ENCODE measurements at places on chromosomes 2 and 18.

GRCh38 chr2:121965661-121966060 is 210.2 kb downstream of the TSN start:
- DNase-seq, result no peak

DNA sequence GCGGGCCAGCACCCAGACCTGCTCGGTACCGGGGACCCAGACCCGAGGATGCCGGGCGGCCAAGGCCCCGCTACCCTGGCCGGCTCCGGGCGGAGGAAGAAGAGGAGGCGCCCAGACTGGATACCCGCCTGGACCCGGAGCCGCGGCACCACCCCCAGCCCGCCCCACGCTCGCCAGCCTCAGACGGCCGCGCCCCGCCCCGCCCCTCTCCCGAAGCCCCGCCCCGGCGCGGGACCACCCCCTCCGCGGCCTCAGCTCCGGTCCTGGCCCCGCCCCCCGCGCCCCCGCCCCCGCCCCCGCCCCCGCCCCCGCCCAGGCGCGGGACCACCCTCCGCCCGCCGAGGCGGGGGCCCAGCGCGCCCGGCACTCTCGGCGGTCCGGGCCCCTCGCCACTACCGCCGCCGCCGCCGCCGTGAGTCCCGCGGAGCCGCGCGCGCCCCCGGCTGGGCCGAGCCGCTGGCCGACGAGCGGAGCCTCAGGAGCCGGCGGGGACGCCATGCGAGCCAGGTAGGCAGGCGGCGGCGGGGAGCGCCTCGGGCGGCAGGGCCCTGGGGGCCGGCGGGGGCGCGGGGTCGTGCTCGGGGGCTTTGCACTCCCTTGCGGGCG is at the start of gene SH3BP4:
TSS of gene SH3BP4 (plus strand) at position 354 of the 606 bp plus-strand sequence. CDS start 82,986 bp downstream, outside the sequence.
- DNase-seq, result peak; percentile 88

DNA sequence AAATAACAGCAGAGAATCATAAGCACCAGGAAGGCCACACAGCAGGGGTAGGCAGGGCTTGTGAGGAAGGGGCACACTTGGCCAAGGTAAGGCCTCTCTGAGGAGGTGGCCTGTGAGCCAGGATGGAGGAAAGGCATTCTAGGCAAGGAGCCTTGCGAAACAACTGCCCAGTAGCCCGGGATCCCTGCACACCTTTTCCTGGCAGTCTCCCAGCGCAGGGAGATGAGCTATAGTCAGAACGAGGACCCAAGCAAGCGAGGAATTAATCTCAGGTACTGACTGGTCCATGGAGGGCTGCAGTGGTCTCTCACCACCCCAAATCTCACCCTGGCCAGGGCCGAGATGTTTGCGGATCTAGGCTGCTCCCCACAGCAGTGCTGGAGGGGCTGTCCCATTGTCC is 64.9 kb upstream of the STPG4 start:
- DNase-seq, result no peak

GRCh38 chr2:24543252-24543651 is 52.2 kb downstream of the NCOA1 start:
- no peak for DNase-seq

DNA sequence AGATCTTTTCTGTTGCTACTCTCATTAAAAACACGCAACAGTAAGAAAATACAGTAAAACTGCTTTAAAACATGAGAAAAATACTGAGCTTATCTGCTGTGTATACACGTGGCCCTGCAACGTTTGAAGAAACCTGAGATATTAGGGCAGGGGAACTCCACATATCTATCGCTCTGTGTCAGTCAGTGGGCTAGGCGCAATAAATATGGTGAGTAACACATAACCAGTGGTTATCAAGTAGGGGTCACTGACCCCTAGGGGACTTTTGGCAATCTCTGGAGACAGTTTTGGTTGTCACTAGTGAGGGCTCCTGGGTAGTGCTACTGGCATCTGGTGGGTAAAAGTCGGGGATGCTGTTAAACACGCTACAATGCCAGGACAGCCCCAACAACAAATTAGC is 14.9 kb downstream of the STAT1 start:
- DNase-seq, result no peak

DNA sequence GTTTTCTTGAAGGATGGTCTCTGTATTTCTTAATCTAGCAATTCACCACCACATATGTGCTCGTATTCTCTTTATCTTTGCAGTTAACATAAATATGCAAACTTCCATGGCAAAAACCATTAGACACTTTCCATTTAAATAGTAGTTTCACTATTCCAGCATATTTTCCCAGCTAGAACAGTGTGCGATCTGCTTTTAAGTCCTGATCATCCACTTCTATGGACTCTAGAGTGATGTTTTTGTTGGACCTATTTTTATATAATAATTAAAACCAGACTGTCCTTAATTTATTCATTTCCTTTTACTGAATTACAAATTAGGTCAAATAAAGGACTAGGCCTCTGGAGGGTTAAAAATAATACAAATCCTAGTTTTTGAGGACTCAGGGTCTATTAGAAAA is 418.4 kb upstream of the TRIB2 start:
- DNase-seq, result peak; percentile 15

- DNase-seq, result no peak
Observed at GRCh38 chr2:196131949-196132925, 39.1 kb downstream of the STK17B start.

DNA sequence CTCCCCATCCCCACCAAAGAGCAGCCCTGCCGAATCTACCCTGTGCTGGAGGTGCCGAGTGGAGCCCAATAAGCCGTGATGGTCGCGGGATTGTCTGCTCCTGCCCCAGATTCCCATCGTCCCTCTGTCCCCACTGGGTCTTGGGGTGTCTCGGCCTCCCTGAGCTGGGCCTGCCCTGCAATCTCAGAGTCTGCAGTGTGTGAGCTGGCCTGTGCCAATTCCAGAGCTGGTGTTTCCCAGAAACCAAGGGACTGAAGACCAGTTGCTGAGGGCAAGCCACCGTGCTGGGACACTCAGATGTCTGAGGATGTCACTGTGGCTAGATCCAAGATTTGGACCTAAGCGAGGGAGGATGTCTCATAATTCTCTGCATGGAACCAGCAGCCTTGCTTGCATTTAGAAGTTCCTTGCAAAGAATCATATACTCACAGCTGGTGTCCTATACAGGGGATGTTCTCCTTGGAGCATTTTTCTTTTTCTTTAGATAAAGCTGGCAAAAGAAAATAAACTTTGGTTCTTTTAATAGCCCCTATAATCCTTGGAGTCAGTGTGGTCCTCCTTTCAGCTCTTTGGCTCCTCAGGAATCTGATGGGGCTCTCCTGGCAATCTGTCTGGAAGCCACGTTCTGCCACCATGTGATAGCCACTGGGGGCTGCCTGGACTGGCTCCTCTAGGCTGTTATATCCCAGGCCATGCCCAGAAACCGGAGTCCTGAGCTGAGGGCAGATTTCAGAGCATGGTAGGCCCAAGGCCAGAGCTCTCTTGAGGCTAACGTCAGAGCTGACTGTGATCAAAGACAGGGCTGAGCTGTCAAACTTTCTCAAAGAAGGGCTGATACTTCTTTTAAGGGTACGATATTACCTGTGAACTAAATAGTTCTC is 140.1 kb upstream of the HAAO start:
- no peak for DNase-seq
